ENCODE measurements at places on chromosomes 3 and 15.

DNA sequence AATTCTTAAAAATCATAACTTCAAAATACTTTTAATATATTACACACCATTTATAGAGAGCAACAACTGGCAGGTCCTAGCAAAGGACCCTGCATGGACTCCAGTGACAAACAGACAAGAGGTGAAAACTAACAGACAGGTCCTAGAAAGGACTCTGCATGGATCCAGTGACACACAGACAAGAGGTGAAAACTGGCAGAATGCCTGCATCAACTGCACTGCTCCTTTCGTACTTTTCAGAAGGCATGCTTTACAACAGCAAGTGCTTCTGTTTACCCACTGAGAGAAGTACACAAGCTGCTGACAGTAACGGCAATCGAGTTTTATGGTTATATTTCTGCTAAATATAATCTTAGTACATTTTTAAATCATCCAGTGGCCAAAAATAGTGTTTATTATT, 24.3 kb upstream of the GP5 start:
- no peak for DNase-seq

DNA sequence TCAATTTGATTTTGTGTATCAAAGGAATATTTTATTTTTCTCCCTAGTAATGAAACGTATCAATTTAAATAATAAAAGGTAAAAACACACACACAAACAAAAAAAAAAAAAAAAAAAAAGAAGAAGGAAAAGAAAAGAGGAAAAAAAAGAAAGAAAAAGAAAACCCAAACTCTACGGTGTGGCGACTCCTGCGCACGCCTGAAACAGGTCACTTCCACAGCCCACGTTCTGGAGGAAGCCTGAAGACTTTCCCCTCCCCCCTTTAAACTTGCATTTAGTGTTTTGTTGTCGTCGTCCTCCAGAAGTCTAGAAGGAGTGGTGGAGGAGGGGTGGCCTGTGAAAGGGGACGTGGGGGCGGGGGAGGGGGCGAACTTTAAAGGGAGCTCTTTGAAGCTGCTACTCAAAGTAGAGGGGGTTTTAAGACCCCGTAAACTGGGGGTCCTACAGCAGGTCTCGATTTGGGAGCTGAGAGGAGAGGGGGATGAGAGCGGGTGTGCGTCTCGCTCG, 2.3 kb upstream of the TLE3 start:
- no peak for DNase-seq

DNA sequence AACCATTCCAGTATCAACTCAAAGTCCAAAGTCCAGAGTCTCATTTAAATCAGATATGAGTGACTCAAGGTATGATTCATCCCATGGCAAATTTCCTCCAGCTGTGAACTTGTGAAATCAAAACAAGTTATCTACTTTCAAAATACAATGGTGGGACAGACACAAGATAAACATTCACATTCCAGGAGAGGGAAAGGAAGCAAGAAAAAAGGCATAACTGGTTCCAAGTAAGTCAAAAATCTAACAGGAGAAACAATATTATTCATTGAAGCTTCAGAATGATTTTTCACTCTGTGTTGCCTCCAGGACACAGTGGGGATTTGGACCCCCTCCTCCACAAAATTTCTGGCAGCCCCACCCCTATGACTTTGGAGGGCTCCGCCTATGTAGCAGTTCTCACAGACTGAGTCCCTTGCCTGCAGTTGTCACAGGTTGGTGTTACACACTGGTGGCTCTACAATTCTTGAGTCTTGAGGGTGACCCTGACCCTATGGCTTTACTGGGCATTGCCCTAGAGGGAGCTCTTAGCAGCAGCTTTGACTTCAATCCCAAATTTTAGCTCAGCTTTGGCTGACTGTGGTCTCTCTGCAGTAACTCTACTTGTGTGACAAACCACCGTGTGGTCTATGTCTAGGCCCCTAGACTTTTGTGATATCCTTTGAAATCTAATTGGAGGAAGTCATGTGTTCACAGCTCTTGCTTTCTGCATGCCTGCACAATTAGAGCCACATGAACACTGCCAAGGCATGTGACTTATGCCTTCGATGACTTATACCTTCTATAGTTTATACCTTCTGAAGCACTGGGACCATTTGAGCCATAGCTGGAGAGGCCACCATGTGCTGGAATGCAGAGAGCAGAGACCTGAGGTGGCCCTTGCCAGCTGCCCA, 644.2 kb downstream of the GRM7 start:
- no peak for DNase-seq

DNA sequence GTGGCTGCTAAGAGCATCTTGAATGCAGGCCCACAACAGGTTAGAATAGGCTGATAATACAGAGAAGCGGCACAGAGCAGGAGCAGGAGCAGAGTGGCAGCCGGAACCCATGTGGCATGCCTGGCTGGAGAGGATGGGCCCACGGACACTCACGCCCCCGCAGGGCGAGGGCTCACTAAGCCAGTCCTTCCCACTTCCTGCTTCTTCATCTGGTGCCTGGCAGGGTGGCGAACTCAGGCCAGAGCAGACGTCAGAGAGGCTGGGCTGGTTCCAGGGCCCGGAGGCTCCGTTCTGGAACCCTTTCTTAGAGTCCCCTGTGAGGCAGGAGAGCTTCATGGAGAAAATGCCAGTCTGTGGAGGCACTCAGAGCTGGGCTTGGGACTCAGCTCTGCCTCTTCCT, 195.1 kb downstream of the NTRK3 start:
- DNase-seq, result no peak

GRCh38 chr3:48614044-48614443, 4.6 kb upstream of the UQCRC1 start:
- no peak for DNase-seq

DNA sequence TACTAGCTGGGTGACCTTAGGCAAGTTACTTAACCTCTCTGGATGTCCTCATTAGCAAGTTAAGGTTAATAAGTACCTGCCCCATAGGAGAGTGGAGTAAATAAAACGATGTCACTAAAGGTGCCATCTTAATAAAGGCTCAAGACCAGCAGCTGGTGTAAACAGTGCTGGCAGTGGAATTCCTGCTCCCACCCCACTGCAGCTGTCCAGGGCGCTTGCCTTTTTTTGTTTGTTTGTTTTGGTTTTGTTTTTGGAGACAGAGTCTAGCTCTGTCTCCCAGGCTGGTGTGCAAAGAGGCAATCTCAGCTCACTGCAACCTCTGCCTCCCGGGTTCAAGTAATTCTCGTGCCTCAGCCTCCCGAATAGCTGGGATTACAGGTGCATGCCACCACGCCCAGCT, 28.9 kb downstream of the IDH3A start:
- no peak for DNase-seq

DNA sequence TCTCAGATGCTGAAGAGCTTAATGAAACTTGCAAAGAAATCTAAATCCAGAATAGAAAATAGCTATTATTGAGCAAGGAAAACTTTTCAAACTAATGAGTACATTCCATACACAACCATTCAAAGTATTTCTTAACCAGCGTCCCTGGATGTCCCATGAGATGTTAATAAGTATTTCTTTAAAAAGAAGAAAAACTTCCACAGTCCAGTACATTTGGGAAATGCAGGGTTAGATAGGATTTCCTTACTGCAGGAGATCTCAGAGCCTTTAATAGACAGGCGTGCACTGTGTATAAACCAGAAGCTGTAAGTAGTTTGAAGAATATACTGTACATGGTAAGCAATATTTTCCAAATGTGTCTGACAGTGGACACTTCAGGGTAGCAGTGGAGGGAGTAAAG, 29.6 kb upstream of the BHLHE40 start:
- DNase-seq, result no peak

Measured in HuH-7 (cell line).